ENCODE measurements at places on chromosomes 7 and 10.

DNA sequence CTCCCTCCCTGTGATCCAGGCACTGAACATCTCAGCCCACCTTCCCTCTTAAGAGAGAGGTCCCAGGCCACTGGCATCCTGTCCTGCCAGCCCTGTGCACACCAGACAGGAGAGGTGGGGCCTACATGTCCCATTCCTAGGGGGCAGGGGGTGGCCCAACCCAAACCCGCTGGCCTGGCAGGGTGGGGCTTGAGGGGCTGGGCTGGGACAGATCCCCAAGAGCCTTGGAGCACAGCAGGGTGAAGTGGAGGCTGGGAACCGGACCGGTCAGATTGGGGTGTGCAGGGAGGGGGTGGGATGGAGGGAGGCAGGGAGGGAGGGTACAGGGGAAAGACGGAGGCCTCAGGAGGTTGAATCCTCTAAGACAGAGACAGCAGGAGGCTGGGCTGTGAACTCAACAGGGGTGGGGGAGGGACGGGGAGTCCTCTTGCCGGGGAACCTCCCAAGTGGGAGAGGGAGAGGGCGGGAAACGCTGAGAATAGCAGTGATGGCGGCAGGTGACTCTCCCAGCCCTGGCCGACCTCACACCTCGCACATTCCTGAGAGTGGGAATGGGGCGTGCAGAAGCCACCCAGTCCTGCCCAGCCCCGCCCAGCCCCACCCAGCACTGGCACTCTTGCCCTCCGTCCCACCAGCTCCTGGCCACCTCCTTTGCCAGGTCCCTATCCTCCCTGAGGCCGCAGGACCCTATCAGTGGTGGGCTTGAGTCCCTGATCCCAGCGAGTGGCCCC, 6.7 kb downstream of the TSC22D4 start:
- no peak for DNase-seq

GRCh38 chr7:122304996-122305421, 459 bp upstream of the FEZF1 start:
- no peak for DNase-seq

DNA sequence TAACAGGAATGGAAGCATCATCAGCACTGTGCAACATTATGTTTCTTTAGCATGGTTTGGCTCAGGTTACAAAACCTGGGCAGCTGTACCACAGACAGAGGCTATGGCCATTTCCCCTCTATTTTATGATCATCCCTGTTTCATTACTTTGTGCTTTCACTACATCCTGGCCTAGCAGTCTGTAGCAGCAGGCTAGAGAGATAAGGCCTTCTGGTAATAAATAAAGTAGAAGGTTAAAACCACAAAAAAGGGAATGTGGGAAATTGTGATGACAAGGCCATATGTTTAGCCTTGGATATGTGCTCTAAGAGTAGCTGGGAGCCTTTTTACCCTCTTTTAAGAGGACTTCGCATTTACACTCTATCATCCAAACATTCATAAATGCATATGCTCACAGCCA, 266.2 kb upstream of the PHF14 start:
- DNase-seq: no peak

- no peak for DNase-seq
Measured at GRCh38 chr10:120517196-120517595, 60.2 kb downstream of the PLPP4 start.
